ENCODE measurements at places on chromosomes 2 and 18. TPM values are rescaled to one million over a fixed set of nuclear protein-coding genes. Genes with fewer than 3 reads are reported as not detected.

The SERPINB11 gene
- not detected for total RNA-seq

The TRIM43 gene
- not detected for total RNA-seq

The GAD1 gene
- 0.62 TPM for total RNA-seq

The MC2R gene
- total RNA-seq: 0.15 TPM

- DNase-seq: no peak
These were observed 29.0 kb downstream of the MYO3B start for GRCh38 chr2:170206805-170207407.

- DNase-seq: no peak
These were observed 22.2 kb upstream of the FAHD2A start for GRCh38 chr2:95380280-95380679.

DNA sequence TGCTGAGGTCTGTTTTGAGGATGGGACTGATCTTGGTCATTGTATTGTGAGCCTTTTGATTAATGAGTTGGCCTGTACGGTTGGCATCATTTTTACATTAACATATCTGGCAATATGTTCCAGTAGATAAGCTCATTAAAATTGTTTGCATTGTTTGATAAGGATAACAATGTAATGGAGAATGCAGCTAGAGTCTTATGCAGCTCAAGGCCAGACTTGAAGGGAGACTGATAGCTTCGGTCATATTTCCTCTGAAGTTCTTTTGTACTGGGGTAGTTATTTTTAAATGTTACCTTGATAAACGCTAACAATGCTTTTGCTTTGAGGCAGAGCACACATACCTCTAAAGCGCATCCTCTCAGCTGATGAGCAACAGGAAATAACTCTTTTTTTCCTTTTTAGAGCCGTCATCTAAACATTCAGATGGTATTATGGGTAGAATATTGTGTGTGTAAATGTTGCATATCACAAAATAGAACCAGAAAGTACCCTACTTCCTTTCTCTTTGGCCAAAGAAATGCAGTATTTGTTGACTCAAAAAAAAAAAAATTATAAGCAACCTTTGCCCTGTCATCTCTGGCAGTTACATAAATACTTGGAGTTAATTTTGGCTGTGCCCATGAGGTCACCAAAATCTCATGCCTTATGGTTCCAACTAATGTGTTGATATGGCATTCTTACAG, 1.3 kb downstream of the MAPRE2 start:
- DNase-seq: no peak

DNA sequence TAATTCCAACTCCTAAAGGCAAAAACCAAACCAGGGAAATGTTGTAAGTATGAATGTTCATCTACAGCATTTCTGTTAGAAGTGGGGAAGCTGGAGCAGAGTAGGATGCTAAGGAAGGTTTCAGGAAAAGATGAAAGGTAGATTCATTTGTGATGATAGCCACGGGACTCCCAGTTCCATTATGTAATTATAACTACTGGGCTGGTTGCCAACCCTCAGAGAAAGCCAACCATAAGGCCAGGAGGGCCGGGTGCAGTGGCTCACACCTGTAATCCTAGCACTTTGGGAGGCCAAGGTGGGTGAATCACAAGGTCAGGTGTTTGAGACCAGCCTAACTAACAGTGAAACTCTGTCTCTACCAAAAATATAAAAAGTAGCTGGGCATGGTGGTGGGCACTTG, 288.9 kb upstream of the ETAA1 start:
- DNase-seq: no peak
